OCI-M1 (cell line): ENCODE measurements at places on chromosomes 11 and 22.

- peak; percentile 87 for DNase-seq
Measured at GRCh38 chr11:76206327-76207081, at the start of gene WNT11. WNT11 (minus strand) TSS chr11:76206502; CDS start chr11:76206407, 95 bp downstream.

DNA sequence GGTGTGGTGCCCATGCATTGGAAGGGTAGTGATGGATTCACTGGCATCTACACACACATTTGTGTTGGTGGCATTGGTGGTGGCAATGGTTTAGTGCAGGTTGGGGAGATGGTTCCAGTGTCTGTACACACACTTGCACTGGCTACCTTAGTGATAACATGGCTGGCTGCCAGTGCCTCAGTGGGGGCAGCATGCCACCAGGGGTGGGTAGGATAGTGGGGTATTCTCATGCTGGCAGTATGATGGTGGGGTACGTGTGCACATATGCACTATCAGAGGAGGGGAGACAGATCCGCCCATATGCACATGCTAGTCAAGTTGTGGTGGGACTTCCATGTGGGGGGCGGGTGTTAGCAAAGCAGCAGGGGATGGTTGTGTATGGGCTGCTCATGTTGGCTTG, 7.1 kb upstream of the OR8K3 start:
- no peak for DNase-seq

GRCh38 chr22:38706101-38706900, 557 bp downstream of the GTPBP1 start:
- DNase-seq, result peak; percentile 43

DNA sequence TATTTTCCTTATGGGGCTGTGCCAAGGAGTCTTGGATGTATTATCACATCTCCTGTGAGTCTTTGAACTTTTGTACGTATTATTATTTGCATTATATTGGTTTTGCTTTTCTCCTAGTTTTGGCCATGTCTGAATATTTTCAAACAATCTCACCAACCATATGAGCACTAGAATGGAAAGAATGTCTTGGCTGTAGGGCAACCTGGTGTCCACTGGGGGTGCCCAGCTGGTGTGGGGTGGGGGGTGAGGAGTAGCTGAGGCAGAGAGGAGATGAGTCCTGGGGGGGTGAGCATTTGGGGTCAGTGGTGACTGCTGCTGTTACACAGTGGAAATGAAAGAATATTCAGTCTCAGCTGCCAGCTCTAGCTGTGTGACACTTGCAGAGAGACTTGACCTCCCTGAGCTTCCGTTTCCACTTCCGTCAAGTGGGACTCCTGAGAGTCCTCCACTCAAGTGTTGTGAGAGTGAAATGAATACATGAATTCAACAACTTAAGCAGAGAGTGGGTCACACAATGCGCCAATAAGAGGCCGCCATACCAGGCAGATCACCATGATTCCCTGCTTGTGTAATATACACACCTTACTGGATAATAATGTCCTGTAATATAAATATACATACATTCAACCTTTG, 12.7 kb upstream of the PVALB start:
- DNase-seq, result no peak

DNA sequence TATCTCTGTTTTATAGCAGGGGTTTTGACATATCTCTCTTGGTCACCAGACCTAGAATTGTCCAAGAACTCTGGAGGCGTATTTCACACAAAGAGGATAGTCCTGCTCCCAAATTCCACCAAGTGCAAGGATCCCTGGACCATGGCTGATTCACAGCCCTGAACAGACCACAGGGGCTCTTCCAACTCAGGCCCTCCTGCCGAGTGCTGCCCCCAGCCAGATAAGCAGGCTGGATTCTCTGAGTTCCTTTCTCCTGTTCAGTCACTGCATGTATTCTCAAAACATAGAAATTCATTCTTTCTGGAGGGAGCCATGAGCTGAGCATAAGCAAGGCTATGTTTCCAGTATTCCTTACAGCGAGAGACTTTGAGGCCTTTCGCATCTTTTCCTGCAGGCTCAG, 13.4 kb upstream of the PLEKHB1 start:
- DNase-seq, result no peak

DNA sequence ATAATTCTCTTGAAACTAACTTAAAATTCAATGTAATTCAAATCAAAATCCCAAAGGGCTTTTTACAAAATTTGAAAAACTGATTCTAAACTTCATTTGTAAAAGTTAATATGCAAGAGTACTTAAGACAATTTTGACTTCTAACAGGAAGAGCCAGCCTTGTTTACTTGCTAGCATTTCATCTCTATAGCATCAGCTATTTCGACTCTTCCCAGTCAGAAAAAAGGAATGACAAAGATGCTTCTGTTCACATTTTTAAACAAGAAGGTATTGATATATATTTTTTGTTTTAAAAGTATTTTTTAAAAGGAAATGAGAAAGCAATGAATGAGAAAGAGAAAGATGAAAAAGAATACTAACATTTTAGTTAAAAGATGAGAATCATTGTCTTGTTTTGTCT, 16.4 kb downstream of the SLN start:
- no peak for DNase-seq

GRCh38 chr11:9787981-9788521, 124.2 kb downstream of the SWAP70 start:
- DNase-seq, result peak; percentile 5

DNA sequence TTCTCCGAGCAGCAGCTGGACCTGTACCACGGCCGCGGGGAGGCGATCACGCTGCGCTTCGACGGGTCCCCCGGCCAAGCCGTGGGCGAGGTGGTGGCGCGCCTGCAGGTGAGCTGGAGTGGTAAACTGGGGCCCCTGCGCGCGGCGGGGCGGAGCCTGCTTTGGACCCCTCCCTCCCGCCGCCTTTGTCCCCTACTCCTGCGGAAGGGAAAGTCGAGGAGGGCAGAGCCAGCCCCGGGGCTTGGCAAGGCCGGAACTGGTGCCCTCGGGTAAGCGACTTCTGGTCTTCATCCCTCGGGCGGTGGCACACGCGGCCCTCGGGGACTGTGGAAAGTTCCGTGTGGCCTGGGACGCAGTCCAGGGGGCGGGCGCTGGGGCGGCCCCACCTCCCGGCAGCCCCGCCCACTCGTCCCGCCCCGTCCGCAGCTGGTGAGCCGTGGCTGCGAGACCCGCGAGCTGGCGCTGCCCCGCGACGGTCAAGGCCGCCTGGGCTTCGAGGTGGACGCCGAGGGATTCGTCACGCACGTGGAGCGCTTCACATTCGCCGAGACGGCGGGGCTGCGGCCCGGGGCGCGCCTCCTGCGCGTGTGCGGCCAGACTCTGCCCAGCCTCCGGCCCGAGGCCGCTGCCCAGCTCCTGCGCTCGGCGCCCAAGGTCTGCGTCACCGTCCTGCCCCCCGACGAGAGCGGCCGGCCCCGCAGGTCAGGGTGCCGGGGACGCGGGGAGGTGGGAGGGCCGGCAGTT, 9.2 kb downstream of the SIPA1 start:
- no peak for DNase-seq

GRCh38 chr11:561148-562003, 606 bp downstream of the RASSF7 start:
- peak; percentile 50 for DNase-seq

- no peak for DNase-seq
Measured at GRCh38 chr22:47627556-47628253, 865.3 kb downstream of the TBC1D22A start.

DNA sequence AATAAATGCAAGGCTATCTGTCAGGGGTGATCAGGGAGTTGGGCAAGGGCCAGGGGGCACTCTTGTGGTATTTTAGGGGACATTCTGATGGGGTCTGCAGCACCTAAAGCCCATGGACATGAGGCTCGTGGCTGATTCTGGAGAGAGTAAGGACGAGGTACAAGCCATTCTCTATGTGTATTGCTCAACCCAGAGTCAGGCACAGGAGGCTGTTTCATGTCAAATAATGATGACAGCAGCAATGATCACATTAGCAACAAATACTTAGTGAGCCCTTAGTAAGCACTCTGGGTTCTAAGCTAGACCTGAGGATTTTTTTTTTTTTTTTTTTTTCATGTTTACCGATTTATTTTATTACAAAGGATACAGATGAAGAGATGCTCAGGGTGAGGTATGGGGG, 83.5 kb upstream of the THY1 start:
- DNase-seq, result no peak

DNA sequence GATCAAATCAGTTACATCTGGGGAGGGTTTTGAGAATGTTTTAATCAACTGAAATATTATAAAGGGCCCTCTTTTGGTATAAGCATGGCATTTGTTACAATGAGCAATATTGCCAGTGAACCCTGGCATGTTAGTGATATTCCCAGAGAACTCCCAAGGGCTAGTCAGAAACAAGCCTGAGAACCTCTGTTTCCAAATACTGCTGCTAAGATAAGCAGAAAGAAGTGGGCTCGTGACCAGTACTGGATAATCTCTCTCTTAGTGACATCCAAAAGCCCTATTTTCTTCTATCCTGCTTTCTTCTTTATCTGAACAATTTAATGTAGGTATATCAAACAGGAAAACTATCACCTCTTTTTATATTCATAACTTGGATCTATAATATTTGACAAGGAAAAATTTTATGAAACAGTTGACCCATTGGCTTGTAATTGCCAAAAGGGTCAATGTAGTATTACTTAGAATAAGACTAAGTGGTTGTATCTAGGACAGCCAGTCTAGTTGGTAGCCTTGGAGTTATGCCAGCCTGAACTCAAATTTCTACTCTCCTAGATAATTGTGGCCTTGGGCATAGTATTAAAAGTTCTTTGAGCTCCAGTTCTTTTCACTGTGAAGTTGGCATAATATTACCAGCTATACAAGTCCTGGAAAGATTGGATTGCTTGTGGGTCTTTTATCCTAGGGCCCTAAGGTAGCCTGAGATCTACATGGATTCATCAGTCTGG, 15.7 kb downstream of the CAT start:
- DNase-seq, result no peak

GRCh38 chr22:23012081-23012622, 58.2 kb upstream of the GNAZ start:
- DNase-seq, result no peak

- no peak for DNase-seq
Measured at GRCh38 chr11:121374286-121374985, 77.7 kb upstream of the SORL1 start.

DNA sequence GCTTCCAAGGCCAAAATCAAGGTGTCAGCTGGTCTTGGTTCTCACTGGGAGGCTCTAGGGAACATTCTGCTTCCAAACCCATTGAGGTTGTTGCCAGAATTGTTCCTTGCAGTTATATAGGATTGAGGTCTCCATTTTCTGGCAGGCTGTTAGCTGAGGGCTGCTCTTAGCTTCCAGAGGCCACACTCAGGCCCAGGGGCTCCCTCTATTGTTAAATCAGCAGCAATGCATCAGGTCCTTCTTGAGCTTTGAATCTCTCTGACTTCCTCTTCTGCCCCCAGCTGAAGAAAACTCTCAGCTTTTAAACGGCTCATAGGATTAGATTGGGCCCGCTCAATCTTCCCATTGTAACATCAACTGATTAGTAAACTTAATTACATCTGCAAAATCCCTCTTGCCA, 39.3 kb upstream of the BSX start:
- peak; percentile 84 for DNase-seq

GRCh38 chr11:66875378-66875777, 18.5 kb downstream of the LRFN4 start:
- DNase-seq, result no peak

DNA sequence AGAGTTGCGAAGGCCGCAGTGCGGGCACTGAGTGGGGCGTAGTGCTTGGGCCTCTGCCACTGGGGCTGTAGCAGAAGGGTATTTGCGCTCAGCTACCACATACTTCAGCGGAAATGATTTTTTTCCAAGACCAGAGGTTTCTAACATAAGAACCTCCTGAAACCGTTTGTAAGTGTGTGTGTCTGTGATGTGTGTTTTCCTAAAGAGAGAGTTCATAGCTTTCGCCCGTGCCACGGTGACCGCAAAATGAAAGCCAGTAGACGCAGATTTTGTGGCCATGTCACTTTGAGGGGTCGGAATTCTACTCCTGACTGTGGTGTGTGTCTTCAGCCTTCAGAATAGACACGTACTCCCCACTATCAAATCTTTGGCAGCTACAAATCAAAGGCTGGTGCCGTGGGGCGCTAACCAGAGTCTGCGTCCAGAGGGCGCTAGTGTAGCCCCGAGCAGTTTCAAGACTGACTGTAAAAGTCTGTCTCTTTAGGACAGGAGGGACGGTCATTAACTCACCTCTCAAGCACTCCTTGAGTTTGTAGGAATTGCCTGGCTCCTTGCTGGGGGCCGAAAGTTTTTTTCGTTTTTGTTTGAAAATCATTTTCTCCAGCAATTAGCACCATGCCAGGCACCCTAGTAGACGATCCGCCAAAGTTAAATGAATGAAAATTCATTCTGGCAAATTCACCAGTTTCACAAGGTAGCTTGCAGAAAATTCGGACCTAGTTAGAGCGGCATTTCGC, 2.5 kb upstream of the CALCA start:
- peak; percentile 78 for DNase-seq

DNA sequence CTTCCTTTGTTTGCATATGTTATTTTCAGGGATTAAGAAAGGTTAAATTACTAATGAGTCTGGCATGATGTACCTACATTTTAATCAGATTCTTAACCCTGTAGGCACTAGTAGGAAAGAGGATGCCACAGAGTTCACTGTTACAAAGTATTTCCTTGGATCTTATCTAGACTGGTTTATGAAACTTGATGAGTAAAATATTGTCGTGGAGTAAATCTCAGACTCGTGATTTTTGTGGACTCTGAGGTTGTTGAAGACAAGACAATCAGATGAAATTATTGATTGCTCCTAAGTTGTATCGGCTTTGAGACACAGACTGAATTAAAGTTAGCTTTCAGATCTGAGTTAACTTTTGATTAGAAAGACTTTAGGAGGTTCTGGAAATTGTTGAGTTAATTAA, 6.0 kb downstream of the KMT2A start:
- no peak for DNase-seq

DNA sequence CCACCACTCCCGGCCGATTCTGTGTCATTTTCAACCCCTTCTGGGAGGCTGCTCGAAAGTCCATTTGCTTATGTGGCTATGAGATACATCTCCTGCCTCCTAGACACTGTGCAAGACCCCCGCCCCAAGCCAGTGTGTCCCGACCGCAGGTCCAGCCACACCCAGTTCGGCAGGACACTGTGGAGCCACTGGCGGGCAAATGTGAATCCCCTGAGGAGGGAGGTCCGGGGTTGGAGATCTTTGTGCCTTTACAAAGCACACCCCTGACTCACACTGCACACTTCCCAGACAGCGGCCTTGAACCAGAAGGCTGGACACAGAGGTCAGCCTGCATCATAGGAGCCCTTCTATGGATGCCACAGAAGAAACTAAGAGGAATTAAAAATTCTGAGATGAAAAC, 17.4 kb downstream of the FXYD6 start:
- DNase-seq, result no peak
